ENCODE measurements at places on chromosomes 3 and 15.

- no peak for DNase-seq
Measured at GRCh38 chr3:4597208-4597985, 104.2 kb downstream of the ITPR1 start.

DNA sequence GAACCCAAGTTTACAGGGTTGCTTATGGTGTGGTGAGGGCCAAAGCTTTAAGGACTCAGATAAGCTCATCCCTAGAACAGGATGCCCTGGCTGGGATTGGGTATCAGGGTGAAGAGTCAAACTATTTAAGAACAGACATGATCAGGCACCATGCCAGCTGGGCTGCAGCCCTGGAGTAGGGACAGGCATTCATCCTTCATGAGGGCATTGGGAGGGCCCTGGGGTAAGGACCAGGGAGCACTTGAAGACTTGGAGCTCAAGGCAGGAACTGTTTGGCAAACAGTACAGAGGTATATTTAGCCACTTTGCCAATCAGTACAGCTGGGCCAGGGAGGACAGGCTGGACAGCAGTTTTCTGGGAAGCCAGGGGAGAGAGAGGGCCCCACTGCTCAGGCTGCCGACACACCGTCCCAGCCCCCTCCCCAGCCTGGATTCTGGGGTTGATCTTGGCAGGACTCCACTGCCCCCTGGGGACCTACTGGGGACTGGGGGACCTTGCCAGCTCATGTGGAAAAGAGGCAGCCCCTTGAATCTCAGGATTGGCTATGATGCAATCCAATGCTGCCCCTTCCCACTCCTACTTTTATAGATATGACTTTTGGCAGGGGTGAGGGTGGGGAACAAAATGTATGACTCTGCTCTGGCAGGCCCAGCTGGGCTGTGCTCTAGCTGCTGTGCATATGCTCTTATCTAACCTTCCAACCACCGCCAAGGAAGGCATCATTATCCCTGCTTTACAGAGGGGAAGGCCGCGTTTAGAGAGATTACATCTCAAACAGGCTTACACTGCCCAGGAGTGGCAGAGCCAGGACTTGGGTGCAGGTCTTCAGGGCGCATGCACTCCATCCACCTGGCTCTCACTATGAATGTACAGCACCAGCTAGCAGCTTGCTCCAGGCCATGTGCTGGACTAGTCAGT, 2.3 kb downstream of the PLA2G4E start:
- DNase-seq: no peak

- no peak for DNase-seq
Measured at GRCh38 chr3:110684466-110684865, 387.1 kb upstream of the NECTIN3 start.

DNA sequence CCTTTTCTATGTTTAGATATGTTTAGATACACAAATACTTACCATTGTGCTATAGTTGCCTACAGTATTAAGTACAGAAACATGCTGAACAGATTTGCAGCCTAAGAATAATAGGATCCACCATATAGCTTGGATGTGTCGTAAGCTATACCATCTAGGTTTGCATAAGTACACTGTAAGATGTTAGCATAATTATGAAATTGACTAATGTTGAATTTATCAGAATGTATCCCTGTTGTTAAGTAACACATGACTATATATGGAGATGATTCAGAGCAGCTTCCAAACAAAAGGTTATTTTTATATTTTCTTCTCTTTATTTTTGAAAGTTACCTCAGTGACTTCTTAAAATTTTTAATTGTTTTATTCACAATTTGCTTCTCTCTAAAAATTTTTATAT, 2.4 kb downstream of the SLC28A2 start:
- DNase-seq: no peak

DNA sequence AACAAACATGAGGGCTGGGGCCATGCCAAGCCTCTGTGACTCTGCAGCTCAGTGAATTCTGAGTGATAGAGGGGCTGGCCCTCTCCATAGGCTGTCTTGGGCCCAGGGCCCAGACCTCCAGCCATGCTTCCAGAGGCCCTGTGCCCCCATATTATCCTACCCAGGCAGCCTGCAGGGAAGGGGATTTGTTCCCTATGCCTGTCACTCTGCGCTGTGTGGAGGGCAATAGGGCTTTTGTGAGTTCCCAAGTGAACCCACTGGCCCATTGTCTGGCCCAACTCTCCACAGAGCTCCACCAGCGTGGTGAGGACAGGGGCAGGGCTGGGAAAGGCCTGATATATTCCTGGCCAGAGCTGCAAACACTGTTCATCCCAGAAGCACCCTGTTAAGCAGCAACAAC, 113.2 kb downstream of the EPHB1 start:
- DNase-seq: no peak

DNA sequence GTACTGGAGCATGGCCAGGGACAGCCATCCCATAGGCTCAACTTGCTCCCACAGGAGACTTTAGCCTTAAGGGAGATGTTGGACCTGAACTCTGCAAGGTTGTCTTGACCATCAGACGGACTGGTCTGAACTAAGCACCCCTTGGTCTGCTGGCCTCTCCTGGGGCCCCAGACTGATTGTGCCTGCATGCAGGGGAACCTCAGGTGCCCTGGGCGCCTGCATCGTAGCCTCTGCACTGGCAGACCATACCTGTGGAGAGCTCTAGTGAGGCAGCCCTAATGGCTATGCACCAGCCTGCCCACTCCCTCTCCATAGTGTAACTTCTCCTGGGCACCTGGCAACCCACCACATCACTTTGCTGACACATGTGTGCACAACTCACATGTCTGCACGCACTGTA, 395.6 kb downstream of the ZPLD1 start:
- DNase-seq: no peak

GRCh38 chr15:63338170-63338569, 43.5 kb downstream of the CA12 start:
- no peak for DNase-seq

Measured in stimulated activated naive CD4-positive, alpha-beta T cell (primary cell).